Globus pallidus (tissue), 1 donor: ENCODE measurements at places on chromosomes 11 and 22.

- no peak for DNase-seq
These were observed 15.6 kb downstream of the ACP2 start for GRCh38 chr11:47233051-47233450.

DNA sequence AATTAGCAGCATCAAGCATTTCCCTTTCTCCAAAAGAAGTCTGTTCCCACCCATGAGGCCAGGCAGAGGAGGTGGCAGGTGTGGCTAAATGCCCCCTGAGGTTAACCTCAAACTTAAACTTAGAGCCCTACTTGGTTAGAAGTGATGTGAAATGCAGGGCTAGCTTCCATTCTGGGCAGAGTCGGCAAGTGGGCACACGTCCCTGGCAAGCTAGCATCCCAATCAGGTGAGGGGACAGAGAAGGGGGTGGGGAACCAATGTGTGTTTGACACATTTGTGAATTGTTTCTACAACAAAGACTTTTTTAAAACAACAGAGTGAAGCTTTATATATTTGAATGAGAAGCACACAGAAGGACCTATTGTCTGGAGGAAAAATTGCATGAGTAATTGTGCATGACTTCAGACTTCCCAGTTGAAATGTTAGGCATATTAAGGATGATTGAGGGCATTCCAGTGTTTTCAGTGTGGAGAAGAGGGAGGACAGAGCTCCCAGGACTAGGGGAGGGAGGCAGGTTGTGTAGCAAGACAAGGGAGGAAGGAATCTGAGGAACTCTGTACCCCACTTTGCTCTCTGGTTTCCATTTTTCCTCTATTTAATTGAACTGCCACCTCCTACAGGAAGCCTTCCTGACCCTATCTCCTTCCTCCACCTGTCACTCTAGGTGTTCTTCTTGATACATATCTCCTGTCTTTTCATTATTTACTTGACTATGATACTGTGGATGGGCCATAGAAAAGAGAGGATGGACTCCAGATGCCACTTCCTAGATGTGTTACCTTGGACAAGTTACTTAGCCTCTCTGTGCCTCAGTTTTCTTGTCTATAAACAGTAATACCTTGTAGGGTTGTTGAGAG is 83.3 kb upstream of the PICALM start:
- peak; percentile 95 for DNase-seq

DNA sequence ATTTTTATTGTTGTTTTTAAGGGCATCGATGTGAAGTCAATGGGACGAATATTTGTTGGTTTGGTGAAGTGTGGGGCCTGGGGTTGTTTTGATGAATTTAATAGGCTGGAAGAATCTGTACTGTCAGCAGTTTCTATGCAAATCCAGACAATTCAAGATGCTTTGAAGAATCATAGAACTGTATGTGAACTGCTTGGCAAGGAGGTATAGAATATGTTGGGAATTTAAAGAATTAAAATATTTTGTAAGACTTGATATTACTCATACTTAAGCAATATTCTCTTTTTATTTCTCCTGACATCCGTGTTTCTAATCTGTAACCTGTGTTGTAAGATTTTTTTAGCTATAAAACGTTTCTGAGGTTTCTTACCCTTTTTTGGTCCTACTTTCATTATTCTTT is 61.6 kb downstream of the DYNC2H1 start:
- DNase-seq, result no peak

- no peak for DNase-seq
These were observed 124.5 kb downstream of the ARHGAP8 start for GRCh38 chr22:44876921-44877320.

- DNase-seq, result no peak
These were observed 22.8 kb upstream of the ACCSL start for GRCh38 chr11:44024977-44025376.

DNA sequence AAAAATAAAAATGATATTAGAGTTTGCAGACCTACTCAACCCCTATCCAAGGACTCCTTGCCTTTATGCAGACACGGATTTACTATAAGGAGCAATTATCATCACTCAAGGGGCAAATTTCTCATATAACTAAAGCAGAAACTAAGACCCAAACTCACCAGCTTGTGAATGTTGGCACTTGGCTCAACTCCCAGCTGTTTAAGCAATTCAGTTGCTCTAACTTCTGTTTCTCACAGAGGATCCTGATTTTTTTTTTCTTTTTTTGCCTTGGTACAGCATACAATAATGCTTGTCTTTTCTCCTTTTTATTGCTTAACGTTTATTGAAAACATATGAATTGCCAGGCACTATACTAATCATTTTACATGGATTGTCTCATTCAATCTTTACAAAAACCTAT is 9.6 kb upstream of the CBLIF start:
- DNase-seq, result no peak

DNA sequence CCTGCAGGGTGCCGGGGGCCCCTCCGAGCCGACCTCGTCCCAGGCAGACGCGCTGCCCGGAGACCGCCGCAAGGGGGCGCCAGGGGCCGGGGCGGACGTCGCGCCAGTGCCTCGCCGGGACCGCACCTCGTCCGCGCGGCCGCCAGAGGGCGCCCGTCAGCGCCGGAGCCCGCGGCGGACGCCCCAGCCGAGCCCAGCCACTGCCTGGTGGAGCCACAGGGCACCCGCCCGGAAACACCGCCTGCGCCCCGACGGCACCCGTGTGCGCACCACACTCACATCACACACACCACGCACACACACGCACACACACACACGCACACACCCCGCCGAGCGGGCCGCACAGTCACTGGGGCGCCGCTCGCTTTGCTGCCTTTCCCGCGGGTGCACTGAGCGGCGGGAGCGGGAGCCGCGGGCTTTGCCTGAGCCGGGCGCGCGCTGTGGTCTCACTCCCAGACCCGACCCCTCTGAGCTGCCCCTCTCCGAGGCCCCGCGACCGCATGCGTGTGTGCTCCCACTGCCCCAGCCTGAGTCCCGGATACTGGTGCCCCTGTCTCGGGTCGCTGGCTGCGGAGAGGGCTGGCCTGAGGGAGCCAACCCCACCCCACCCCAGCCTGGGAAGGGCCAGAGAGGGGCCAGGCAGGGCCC is 449.3 kb downstream of the OPCML start:
- DNase-seq, result peak; percentile 42

DNA sequence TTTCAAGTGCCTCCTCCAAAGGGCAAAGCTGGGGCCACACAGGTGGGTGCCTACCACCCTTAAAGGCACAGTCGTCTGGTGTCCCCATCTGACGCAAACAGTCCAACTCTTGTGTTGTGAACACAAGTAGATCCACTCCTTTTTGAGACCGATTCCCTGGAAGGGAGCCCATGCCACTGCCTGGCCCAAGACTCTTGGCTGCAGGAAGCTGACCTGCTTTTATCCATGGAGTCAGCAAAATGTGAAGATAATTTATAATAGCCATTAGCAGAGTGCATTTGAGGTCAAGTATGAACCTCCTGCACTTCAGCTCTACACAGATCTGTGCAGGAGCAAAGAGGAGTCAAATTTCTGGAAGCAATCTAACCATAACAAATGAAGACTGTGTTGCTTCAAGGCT is 68.5 kb downstream of the ADM start:
- no peak for DNase-seq

DNA sequence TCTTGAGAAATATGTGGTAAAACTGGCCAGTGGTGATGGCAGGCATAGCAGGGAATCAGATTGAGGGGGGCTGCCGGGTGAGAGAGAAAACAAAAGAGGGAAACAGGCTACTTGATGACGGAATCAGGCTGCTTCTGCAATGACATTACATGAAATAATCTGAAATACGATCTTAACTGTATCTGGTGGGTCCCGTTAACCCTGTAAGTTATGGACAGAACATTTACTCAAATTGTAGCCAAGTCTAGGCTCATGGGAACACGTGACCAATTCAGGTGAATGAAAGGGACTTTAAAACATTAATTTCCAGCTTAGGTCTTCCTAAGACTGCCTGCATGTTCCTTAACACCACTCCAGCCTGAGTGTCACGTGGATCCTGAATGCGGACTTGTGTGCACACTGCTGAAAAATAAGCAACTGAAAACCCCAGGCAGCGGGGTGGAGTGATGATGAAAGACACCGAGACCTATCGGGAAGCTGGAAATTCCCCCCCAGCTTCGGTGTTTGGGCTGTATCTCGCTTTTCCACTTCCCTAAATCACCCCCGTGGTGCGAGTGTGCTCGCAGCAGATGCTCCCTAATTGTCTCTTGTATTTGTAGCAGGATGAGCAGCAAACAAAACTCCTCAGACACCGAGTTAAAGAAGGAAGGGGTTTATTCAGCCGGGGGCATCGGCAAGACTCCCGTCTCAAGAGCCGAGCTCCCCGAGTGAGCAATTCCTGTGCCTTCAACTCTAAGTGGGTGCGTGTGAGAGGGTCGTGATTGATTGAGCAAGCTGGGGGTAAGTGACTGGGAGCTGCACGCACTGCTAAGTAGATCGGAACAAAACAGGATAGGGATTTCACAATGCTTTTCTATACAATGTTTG is 145.0 kb upstream of the GRK3 start:
- no peak for DNase-seq

GRCh38 chr22:33869946-33870345 is 50.3 kb downstream of the LARGE1 start:
- DNase-seq, result peak; percentile 42

DNA sequence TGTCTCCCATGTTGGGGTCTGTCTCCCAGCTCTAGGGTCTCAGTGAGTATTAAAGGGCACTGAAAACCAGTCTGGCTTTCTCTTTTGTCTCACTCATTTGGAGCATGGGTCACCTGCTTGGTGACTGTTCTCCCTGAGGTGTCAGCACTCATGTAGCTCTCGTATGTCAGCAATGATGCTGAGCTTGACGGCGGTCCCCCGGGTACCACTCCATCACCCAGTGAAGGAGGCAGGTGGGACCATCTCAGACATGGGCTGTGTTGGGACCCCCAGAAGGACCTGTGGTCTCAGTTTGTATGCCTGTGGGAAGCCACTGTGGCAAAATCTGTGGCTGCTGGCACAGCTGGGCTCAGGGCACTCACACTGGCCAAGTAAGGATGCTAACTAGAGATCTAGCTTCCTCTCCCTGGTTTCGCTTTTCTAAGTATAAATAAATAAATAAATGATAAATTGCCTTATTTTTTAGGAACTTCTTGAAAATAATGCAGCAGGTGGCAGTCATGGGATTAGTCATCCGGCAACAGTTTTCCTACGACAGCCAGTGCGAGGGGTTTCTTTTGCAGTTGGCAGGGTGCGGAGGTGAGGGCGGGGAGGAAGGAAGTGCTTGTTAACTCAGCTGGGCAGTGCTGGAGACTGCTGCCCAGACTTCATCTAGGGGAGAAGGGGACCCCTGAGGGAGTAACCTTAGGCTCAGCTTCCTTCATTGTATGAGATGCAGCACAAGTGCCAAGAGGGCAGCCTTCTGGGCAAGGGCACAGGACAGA is 48.8 kb downstream of the OSBP2 start:
- DNase-seq, result no peak

GRCh38 chr11:12167061-12168000 is 56.9 kb downstream of the MICAL2 start:
- DNase-seq, result no peak

- DNase-seq, result no peak
These were observed 45.0 kb upstream of the MPPED2 start for GRCh38 chr11:30631148-30631547.

DNA sequence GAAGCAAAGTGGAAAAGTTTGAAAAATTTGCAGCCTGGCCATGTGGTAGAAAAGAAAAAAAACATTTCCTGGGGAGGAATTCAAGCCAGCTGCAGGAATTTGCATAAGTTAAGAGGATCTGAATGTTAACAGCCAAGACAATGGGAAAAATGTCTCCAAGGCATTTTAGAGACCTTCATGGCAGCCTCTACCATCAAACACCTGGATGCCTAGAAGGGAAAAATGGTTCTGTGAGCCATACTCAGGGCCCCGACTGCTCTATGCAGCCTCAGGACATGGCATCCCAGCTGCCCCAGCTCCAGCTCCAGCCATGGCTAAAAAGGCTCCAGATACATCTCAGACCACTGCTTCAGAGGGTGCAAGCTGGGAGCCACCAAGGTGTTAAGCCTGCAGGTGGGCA is 149.1 kb upstream of the SOX6 start:
- DNase-seq, result no peak

- DNase-seq, result no peak
These were observed 175.2 kb downstream of the DBX1 start for GRCh38 chr11:19985111-19985510.

- no peak for DNase-seq
These were observed 12.0 kb upstream of the MMP1 start for GRCh38 chr11:102809971-102810370.

- DNase-seq, result no peak
These were observed 6.5 kb downstream of the PTDSS2 start for GRCh38 chr11:456533-456932.

- peak; percentile 5 for DNase-seq
These were observed 193.5 kb upstream of the PITPNB start for GRCh38 chr22:28112548-28113043.

DNA sequence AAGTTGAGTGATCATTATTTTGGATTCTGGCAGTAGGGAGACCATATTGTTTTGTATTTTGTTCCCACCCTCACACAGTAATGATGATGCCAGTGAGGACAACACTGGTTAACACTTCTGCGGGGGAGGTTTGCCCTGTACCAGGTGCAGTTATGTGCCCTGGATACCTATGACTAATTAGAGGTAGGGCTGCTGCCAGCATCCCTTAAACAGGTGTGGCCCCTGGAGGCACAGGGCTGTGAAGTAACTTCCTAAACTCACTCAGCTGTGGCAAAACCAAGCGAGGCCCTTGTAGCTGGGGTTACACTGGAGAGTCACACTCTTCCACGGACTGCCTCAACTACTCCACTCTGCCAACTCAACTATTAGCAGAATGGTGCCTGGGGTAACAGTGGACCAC is 64.5 kb downstream of the MCM5 start:
- DNase-seq, result no peak

DNA sequence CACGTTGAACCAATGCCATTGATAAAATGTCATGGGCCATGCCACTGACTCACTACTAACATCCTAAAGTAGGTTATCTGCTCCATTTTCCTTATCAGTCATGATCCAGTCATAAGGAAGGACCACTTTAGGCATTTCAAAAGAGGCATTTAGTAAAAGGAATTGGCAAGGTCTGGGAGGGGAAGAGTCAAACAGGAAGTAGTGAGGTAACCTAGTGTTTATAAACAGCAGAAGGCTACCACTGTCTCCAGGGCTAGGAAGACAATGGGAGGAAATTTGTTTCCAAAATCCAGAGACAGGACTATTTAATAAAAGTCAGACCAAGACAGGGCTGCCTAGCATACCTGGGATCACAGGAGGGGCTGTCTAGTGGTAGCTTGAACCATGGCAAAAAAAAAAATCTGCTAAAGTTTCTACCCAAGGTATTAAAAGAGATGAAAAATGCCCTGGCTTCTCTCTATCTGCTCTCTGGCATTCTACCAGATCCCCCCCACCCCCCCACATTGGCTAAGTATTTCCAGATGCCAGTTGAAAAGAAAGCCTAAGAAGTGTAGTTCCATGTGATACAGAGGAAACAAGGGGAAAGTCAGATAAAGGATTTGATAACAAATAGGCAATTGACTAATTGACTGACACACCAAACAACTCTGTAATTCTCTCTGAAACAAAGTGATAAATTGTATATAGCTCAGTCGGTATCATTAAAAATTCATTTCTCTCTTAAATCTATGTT is 50.4 kb upstream of the C11orf87 start:
- no peak for DNase-seq

DNA sequence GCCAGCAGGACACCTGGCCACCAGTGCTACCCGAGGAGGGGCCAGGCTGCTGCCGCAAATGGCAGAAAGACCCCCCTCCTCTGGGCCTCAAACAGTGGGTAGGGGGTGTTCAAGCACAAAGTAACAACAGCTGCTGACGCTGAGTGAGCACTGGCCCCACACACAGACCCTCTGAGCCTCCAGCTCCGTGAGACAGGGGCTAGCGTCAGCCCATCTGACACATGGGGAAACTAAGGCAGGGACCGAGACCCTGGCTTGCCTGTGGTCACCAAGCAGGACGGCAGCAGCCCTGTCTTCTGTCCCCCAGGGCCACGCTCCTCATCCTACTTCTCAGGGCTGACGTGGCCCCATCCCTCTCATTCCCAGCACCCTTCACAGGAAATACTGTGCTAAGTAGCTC is 36.5 kb downstream of the NUP50 start:
- DNase-seq, result no peak
